ENCODE measurements at places on chromosomes 7 and 10.
A peak's percentile ranks its signal among the peaks of the same experiment; 100 is the strongest.

DNA sequence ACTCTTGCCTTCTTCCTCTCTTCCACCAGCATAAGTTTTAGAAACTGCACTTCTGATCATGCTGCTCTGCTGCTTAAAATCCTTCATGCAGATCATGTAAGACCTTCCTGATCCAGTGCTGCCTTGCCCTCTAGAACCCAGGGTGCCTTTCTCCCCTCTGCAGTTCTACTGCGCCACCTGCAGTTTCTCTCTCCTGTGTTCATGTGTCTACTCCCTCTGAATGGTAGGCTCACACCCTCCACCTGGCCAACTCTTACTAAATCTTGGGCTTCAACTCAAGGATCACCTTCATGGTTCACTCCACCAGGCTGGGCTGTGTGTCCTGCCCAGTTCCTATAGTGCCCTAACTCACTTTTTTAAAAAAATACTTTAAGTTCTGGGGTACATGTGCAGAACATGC lies 174.6 kb upstream of the ITGB1 start:
- peak; percentile 4 for DNase-seq

DNA sequence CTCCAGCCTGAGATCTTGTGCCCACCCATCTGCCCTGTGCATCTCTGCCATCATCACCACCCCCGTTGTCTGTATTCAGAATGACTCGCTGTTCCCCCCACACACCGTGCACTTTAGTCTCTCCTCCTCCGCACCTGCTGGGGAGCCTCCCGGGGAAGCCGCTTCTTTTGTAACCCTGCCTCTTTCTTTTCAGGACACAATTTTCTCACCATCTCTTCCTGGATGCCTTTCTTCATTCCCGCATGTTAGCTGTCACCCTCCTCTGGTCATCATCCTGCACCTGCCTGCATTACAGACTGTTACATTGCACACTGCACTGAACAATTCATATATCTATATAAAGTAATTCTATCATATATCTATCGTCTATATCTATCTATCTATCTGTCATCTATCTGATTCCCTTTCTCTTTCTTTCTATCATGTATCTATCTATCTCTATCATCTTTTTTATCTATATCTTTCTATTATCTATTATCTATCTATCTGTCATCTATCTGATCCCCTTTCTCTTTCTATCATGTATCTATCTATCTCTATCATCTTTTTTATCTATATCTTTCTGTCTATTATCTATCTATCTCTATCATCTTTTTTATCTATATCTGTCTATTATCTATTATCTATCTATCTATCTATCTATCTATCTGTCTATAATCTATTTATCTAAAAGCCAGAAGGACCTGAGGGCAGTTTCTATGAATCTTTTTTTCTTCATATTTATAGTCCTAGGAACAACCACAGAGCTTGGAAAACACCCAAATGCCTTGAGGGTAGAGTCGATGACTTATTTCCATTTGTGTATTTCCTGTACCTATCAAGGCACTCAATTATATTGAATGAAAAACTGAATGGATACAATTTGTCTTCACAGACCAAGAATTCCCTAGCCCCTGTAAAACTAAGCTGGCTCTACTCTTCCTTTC lies 642.5 kb downstream of the ACTR3B start:
- no peak for DNase-seq

GRCh38 chr7:150961510-150962289 lies 16.4 kb downstream of the KCNH2 start:
- peak; percentile 41 for DNase-seq

DNA sequence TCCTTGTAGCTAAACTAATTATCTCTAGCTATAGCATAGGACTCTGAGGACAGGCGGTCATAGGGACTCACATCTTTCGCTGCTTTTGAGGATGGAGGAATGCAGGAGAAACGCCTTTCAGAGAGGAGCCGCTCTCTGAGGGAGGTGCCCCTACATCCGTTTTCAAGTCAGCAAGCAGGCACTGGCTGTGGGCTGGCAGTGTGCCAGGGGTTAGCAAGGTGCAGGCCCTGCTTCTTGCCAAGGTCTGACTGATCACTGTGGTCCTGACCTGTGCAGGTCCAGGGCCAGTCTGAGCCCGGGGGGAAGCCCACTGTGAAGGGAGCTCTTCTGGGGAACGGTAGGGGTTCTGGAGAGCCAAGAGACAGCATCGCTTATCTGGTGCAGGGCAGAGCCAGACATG lies 89.4 kb downstream of the SH3PXD2A start:
- peak; percentile 9 for DNase-seq
